Kidney (tissue), 22 donors: ENCODE measurements at places on chromosomes 5 and 9. TPM values are rescaled to one million over a fixed set of nuclear protein-coding genes. Genes with fewer than 3 reads are reported as not detected.

DNA sequence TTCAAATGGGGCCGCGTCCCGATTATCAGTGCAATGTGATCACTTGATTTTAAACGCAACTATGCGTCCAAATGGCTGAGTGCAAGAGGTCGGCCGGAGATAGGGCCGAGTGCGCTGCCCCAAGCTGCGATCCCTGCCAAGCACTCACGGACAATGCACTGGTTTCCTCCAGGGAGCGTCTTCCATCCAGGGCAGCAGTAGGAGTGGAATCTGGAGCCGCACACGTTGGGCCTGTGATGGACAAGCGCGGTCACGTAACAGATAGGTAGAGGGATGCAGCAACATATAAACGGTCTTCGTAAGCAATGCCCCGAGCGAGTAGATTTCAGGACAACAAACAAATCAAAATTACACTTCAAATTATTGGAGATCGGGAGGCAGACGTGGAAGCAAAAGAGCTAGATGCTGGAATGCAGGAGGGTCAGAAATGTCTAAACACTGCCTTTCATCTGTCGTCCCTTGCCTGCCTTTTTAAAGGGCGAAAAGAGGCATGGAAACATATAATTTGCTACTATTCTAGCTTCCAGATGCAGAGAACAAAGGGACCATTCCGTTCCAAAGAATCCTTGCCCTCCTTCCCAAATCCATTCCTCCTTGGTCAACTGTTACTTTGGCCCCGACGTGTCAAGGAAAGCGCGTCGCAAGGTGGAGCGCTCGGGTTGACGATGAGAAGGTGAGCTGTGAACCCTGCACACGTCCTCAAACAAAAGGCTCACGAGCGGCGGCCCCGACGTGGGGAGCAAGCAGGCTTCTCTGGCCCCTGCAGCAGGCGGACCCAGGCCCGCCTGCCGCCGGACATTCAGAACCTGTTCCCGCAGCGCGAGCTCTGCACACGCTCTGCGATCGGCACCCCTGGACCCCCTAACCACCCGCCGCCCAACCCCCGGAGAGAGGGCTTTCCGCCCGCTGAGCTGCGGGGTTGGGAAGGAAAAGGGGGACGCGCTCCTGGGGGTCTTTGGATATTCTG lies 1.5 kb downstream of the FBN2 start:
- H3K4me1 ChIP-seq, result no peaks in the 10 kb centered on the region
- H3K36me3 ChIP-seq, result no peaks in the 10 kb centered on the region
- no peaks in the 10 kb centered on the region for H3K27me3 ChIP-seq
- no peak overlapping the region for H3K4me3 ChIP-seq

DNA sequence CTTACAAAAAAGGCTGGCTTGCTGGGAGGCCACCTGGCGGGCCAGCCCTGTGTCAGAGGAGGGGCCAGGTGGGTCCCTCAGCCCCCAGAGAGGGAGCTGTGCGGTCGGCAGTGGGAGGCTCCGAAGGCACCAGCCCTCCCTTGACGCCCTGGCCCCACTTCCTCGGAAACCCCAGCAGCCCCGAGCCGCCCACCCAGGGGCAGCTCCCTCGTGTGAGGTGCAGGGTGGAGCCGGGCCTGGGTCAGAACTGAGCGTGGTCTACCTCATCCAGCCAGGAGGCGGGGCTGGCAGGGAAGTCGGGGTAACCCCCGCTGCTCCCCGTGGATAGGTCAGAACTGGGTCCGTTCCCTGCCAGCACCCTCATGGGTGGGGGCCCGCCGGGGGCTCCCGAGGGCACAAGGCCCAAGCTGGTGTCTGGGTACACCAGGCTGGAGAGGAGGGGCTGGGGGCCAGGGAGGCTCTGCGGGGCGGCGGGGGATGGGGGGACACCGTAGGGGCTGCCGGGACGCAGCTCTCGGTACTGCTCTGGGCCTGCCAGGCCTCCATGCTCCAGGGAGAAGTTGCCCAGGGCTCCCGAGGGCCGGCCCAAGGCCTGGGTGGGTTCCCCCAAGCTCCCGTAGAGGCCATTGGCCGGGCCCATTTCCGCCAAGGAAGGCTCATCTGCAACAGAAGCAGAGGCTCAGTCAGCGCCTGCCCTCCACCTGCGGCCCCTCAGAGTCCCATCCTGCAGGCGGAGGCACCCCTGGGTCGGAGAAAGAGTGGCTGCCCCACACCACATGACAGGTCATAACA lies 7.6 kb downstream of the LHX3 start:
- H3K27ac ChIP-seq, result no peak overlapping the region
- no peak overlapping the region for H3K4me3 ChIP-seq
- H3K36me3 ChIP-seq, result no peaks in the 10 kb centered on the region
- H3K4me1 ChIP-seq, result no peaks in the 10 kb centered on the region
- no peak for DNase-seq

GRCh38 chr5:178349625-178350353 lies 117.2 kb upstream of the PHYKPL start:
- no peak overlapping the region for H3K27ac ChIP-seq
- no peak for DNase-seq
- H3K27me3 ChIP-seq, result no peaks in the 10 kb centered on the region
- no peaks in the 10 kb centered on the region for H3K4me1 ChIP-seq
- H3K4me3 ChIP-seq, result no peak overlapping the region
- H3K36me3 ChIP-seq, result no peaks in the 10 kb centered on the region

DNA sequence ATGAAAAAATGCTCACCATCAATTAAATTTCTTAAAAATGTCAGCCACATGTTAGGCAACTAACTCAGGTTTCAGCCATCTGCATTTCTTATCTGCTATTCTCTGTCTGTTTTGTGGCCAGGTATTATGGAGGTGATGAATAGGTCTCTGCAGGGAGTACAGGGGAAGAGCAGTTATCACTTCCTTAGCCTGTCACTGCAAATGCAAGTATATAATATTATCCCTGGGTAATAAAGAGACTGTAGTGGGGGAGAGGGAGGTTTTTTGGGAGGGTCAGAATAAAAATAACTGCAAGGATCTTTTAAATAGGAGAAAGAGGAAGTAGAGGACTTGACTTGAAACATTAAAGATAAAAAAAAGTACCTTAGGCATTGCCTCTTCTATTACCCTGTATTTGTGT lies 49.6 kb upstream of the PTGER4 start:
- no peaks in the 10 kb centered on the region for H3K4me1 ChIP-seq
- no peak overlapping the region for H3K27ac ChIP-seq
- no peaks in the 10 kb centered on the region for H3K27me3 ChIP-seq
- no peaks in the 10 kb centered on the region for H3K36me3 ChIP-seq

- H3K27ac ChIP-seq, result no peak overlapping the region
- no peak for DNase-seq
- no peak overlapping the region for H3K4me3 ChIP-seq
- H3K27me3 ChIP-seq, result no peaks in the 10 kb centered on the region
- H3K4me1 ChIP-seq, result no peaks in the 10 kb centered on the region
- H3K36me3 ChIP-seq, result no peaks in the 10 kb centered on the region
Measured at GRCh38 chr5:175698401-175699115, 40.7 kb downstream of the HRH2 start.

GRCh38 chr5:107099506-107099905 lies 571.2 kb downstream of the EFNA5 start:
- no peaks in the 10 kb centered on the region for H3K36me3 ChIP-seq
- H3K27me3 ChIP-seq, result no peaks in the 10 kb centered on the region
- H3K27ac ChIP-seq, result no peak overlapping the region
- H3K4me1 ChIP-seq, result no peaks in the 10 kb centered on the region

GRCh38 chr5:28862137-28862859 lies 1823.9 kb upstream of the CDH9 start:
- H3K27ac ChIP-seq, result no peak overlapping the region
- DNase-seq, result no peak

DNA sequence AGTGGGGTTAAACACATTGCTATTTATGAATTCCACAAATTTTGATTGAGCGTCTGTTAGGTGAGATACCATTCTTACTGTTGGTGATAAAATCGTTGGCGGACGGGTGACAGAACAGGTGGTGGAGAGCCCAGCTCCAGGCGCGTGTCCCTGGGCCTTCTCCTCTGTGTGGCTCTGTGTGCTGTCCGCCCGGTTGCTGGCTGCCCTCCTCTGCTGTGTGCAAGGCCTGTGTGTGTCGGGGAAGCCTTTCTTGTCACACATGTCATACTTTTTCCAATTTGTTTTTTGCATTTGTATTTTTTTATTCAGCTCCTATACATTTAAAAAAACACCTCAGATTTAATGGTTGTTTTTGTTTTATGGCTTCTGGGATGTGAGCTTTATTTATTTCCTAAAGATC lies 33.9 kb downstream of the TENT4A start:
- H3K4me1 ChIP-seq, result no peaks in the 10 kb centered on the region
- H3K36me3 ChIP-seq, result peaks cover 37% of the 10 kb centered on the region
- no peaks in the 10 kb centered on the region for H3K27me3 ChIP-seq

DNA sequence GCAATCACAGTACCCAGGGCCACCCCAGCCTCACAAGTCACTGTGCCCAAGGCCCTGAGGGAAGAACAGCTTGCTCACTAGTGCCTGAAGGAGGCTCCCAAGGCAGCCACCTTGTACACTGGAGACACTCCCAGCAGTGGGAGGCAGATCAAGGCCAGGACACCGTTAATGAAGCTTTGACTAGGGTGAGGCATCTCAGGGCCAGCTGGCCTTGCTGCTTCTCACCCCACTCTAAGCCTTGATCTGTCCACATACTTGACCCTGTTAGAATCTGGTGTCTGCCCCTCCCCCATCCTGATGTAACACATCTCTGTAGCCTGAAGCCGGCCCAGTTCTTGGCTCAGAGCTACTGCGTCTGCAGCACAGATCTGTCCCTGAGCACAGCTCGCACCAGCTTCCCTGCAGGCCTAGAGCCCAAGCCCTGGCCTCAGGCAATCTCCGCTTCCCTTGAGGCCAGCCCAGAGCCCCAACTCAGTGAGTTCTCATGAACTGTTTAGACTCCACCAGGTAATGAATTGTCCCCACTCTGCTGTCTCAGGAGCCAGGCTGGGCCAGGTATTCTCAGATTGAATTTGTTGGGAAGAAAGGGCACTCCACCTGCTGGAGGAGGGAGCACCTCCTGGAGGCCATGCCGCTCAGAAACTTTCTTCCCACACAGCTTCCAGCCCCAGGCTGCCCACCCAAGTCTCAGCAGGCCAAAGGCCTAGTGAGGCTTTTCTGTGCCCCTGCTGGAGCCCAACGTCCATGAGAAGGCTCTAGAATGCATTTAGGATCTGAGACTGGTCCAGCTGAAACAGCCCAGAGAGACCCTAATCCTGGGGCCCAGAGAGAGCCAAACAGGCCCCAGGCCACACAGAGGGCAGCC lies 13.4 kb upstream of the JADE2 start:
- H3K36me3 ChIP-seq, result no peaks in the 10 kb centered on the region
- H3K4me1 ChIP-seq, result peaks cover 15% of the 10 kb centered on the region
- no peaks in the 10 kb centered on the region for H3K27me3 ChIP-seq
- H3K27ac ChIP-seq, result no peak overlapping the region
- DNase-seq, result peak; percentile 59

DNA sequence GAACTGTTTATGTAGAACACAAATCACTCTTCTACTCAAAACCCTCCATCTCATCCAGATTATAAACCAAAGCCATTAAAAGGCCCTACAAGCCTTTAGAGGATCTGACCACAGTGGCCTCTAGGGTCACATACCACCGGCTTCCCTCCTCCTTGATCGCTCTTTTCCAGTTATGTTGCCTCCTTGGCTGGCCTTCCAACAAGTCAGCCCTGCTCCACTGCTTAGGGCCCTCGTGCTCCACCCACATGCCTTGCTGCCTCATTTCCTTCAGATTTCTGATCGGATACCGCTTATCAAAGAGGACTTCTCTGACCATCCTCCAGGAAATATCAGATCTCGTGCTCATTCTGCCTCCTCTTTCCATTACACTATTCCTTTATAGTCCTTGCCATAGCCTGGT lies 139.4 kb upstream of the RAI14 start:
- H3K36me3 ChIP-seq, result no peaks in the 10 kb centered on the region
- no peak for DNase-seq
- no peaks in the 10 kb centered on the region for H3K27me3 ChIP-seq

DNA sequence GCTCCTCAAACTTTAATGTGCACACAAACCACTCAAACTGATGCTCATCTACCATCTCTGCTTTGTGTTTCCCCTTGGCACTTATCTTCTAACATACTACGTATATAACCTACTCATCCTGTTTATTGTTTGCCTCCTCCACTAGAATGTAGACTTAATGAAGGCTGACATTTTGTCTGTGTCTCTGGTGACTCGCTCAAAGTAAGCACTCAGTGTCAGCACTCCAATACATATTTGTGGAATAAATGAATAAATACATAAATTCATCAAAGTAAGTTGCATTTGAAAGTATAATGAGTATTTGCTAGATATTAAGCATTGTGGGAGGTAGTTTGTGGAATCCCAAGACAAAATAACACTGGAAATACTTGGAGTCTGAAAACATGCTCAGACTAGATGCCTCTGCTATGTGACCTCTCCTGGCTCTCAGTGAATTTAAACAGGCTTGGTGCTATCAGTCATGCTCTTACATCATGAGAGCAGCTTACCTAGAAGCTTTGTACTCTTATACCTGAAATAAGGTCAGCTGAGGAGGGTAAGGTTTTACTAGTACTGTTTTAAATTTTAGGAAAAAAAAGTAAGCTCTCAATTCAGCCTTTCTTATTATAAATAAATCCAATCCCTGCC lies 37.0 kb upstream of the RANBP6 start:
- no peak overlapping the region for H3K27ac ChIP-seq
- H3K27me3 ChIP-seq, result no peaks in the 10 kb centered on the region
- H3K4me1 ChIP-seq, result no peaks in the 10 kb centered on the region
- no peaks in the 10 kb centered on the region for H3K36me3 ChIP-seq

GRCh38 chr9:135239769-135240141 lies 152.3 kb downstream of the OLFM1 start:
- no peak for DNase-seq
- no peaks in the 10 kb centered on the region for H3K4me1 ChIP-seq
- no peaks in the 10 kb centered on the region for H3K27me3 ChIP-seq
- H3K4me3 ChIP-seq, result no peak overlapping the region
- H3K27ac ChIP-seq, result no peak overlapping the region

DNA sequence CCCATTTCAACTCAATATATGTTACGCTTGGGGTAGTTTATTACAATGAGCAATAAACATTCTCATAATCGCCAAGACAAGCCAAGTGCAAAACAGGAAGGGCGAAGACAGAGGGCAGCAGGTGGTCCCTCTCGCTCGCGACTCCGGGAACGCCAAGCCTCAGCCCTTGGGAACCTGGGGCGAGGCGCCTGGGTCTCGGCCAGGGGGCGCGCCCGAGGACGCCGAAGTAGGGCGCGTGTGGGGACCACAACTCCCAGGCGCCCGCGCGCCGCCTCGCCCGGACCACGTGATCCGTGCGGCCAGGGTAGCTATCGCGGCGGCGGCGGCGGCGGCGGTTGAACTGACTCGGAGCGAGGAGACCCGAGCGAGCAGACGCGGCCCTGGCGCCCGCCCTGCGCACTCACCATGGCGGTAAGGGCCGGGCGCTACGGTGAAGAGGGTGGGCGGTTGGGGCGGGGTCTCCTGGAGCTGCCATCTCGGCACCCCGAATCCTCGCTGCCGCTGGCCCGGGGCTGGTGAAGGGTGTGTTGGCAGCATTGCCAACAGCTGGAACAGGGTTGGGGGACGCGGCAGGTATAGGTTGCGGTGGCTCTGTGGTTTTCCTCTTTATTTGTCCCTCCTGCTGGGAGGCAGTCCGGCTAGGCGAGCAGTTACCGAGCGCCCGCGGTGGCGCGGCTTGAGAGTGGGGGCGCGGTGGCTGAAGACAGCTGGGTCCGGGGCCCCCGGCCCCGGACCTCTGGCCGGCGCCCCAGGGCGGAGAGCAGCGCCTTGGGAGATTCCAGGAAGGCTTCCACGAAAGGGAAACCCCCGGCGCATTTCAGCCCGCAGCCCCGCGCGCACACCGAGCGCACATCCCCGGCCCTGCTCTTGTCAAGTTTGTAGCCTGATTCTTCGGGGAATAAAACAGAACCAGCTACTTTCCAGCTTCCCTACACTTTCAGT lies at the start of gene SLC31A2:
Gene SLC31A2, plus strand, starts transcription at position 338 of the 942 bp plus-strand sequence. Its CDS starts 68 bp downstream, at position 406.
- H3K36me3 ChIP-seq, result peaks cover 2% of the 10 kb centered on the region
- H3K4me1 ChIP-seq, result peaks cover 14% of the 10 kb centered on the region
- H3K27ac ChIP-seq, result peak within 1 kb of the TSS; percentile 5
- DNase-seq, result peak; percentile 87

Gene OTP
- not detected for total RNA-seq

Gene THBS4
- total RNA-seq, result 1.4 TPM

Gene KIF20A
- 0.63 TPM for total RNA-seq

Gene SPAG8
- 6.1 TPM for total RNA-seq
